HT-29 (cell line): ENCODE measurements at places on chromosomes 4 and X. TPM values are rescaled to one million over a fixed set of nuclear protein-coding genes. Genes with fewer than 3 reads are reported as not detected.

RAB33A gene
- not detected in 2 replicates for total RNA-seq

EMCN gene
- total RNA-seq, result not detected in 2 replicates

FGD1 gene
- 0.13 and 0.18 TPM in 2 replicates for total RNA-seq

PITX2 gene
- 8.6 and 10.3 TPM in 2 replicates for total RNA-seq

EXOC1L gene
- not detected in 2 replicates for total RNA-seq

FAM9C gene
- total RNA-seq, result not detected in 2 replicates

RHOXF2 gene
- not detected in 2 replicates for total RNA-seq

RP2 gene
- 8.9 and 12.2 TPM in 2 replicates for total RNA-seq

PASD1 gene
- not detected in 2 replicates for total RNA-seq

ABLIM2 gene
- total RNA-seq, result 0.13 TPM in 1 of 2 replicates, not detected in the other

MND1 gene
- total RNA-seq, result 3.9 and 5.7 TPM in 2 replicates

IL1RAPL1 gene
- 0.03 TPM in 2 replicates for total RNA-seq

CPLX1 gene
- total RNA-seq, result 0.28 and 0.73 TPM in 2 replicates

AP1AR gene
- 57.0 and 105 TPM in 2 replicates for total RNA-seq

BMP3 gene
- not detected in 2 replicates for total RNA-seq

NWD2 gene
- total RNA-seq, result 0.33 and 0.39 TPM in 2 replicates

SSX4B gene
- not detected in 2 replicates for total RNA-seq

PPP2R2C gene
- 0.03 and 0.18 TPM in 2 replicates for total RNA-seq

CT83 gene
- not detected in 2 replicates for total RNA-seq

RAPGEF2 gene
- 10.8 and 13.0 TPM in 2 replicates for total RNA-seq

RNF175 gene
- not detected in 2 replicates for total RNA-seq

HGFAC gene
- 0.13 TPM in 1 of 2 replicates, not detected in the other for total RNA-seq

SPATA4 gene
- total RNA-seq, result not detected in 2 replicates

IQCM gene
- not detected in 2 replicates for total RNA-seq

GPR173 gene
- not detected in 2 replicates for total RNA-seq

SPANXB1 gene
- not detected in 2 replicates for total RNA-seq

SPOCK3 gene
- not detected in 2 replicates for total RNA-seq

SH3TC1 gene
- 22.6 and 32.0 TPM in 2 replicates for total RNA-seq

SPIN4 gene
- 2.5 and 3.2 TPM in 2 replicates for total RNA-seq

MTTP gene
- not detected in 2 replicates for total RNA-seq

ZBED1 gene
- 19.8 and 21.9 TPM in 2 replicates for total RNA-seq

PDZD11 gene
- 43.1 and 52.3 TPM in 2 replicates for total RNA-seq

ACOX3 gene
- 7.5 and 9.7 TPM in 2 replicates for total RNA-seq

PRPS2 gene
- 12.4 and 21.0 TPM in 2 replicates for total RNA-seq

TMPRSS11A gene
- total RNA-seq, result not detected in 2 replicates

LUZP4 gene
- not detected in 2 replicates for total RNA-seq

HDX gene
- total RNA-seq, result not detected in 2 replicates

SMR3B gene
- total RNA-seq, result not detected in 2 replicates

CXCL1 gene
- 3.6 and 5.2 TPM in 2 replicates for total RNA-seq

TLR6 gene
- total RNA-seq, result 0.15 and 0.34 TPM in 2 replicates

TCEAL5 gene
- not detected in 2 replicates for total RNA-seq

ARHGAP4 gene
- total RNA-seq, result 3.4 and 6.5 TPM in 2 replicates

GIMD1 gene
- total RNA-seq, result not detected in 2 replicates

PDLIM3 gene
- total RNA-seq, result not detected in 2 replicates

CTAG1B gene
- total RNA-seq, result not detected in 2 replicates

IRAK1 gene
- total RNA-seq, result 536 and 557 TPM in 2 replicates

DRP2 gene
- 0.05 and 0.13 TPM in 2 replicates for total RNA-seq

NPNT gene
- 25.7 and 35.4 TPM in 2 replicates for total RNA-seq

PABPC1L2B gene
- not detected in 2 replicates for total RNA-seq

TMEM154 gene
- 0.05 and 0.56 TPM in 2 replicates for total RNA-seq

SMARCA5 gene
- 24.2 and 25.0 TPM in 2 replicates for total RNA-seq

KDM6A gene
- total RNA-seq, result 13.8 and 16.3 TPM in 2 replicates

CT45A10 gene
- total RNA-seq, result not detected in 2 replicates
